Ecto neural progenitor cell (in vitro differentiated cells): ENCODE measurements at places on chromosomes 12 and 14.

DNA sequence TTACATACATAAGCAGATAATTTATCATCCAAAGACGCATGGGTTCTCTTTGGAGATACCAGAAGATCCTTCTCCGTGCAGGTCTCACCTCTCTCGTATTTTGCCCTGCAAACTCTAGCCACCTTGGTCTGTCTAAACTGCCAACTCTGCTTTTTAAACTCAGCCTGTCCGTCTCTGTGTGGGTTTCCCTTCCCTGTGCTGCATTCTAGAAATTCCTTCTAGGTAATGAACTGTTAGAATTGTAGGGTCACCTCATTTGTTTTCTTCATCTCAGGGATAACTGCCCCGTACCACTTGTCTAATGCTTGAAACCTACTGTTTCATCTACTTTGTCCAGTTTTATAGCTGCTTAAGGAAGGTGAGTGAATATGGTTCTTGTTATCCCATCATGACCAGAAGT is 45.4 kb upstream of the CCDC196 start:
- DNase-seq, result no peak

DNA sequence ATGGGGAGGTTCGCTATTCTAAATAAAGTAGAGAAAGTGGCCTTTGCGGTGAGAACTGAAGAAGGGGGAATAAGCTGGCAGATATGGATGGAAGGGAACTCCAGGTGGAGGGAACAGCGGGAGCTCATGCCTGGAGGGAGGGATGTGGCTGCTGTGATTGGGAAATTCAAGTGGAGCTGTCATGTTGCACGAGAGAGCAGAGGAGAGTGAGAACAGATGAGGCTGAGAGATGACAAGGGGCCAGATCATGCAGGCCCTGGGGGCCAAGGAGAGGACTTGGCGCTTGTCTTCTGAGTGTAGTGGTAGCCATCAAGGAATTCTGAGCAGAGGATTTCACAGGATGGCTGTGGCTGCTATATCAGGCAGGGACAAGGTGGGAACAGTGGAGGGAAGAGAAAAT is 35.0 kb downstream of the TGFB3 start:
- DNase-seq, result peak; percentile 39

DNA sequence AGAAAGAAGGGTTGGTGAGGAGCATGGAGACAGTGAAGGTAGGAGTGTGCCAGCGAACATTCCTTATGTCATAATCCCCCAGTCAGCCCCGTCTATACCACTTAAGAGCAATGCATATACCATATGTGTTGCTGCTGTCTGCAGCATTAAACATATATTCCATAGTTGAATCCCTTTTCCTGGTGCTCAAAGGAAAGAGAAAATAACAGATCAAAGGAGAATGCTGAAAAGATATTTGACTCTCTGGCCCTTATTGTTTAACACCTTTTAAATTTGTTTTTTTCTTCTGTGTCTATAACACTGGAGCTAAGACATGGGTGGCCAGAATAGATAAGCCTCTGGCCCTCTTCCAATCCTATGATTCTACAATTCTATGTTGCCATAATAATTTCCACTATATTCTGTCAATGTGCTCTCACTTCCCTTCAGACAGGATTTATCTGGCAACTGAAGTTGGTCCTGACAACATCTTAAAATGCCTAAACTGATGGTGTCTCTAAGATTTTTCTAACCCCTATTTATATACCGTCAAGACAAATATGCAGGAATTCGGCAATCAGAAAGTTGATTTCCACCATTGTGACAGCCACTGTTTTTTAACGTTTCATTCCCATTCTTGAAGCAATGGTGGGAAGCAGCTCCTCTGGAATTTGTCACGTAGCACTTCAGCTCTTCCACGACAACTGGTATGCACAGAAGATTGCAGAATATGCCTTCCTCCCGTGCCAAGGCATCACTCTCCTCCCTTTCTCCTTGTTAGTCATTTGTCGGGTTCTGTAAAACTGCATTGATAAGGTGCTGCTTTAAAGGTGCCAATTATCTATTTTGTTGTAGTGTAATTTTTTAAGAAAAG is 204.7 kb downstream of the BCAT1 start:
- DNase-seq, result no peak

- DNase-seq, result no peak
Observed at GRCh38 chr14:45185100-45185814, 49.5 kb downstream of the FANCM start.

GRCh38 chr14:50345846-50346422 is 33.8 kb downstream of the DMAC2L start:
- DNase-seq, result no peak

- no peak for DNase-seq
Observed at GRCh38 chr14:95496111-95496681, 20.3 kb downstream of the SYNE3 start.

DNA sequence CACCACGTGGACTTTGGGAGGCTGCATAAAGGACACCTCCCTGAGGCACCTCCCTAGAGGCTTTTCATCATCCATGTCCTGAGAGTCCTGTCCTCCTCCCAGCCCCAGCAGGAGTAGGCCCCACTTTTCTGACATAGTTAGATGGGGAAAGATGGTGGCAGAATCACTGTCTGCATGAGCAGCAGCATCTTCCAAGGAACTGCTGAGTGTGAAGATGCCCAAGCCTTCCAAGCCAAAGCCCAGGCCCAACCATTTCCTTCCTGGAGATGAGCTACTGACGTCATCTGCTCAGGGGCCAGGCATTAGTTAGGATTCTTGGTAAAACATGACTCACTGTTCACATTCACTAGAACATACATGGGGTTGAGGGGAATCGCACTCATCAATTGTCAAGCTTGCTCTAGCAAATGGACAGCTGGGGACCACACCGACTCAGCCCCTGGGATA is 37.3 kb downstream of the VDR start:
- no peak for DNase-seq

DNA sequence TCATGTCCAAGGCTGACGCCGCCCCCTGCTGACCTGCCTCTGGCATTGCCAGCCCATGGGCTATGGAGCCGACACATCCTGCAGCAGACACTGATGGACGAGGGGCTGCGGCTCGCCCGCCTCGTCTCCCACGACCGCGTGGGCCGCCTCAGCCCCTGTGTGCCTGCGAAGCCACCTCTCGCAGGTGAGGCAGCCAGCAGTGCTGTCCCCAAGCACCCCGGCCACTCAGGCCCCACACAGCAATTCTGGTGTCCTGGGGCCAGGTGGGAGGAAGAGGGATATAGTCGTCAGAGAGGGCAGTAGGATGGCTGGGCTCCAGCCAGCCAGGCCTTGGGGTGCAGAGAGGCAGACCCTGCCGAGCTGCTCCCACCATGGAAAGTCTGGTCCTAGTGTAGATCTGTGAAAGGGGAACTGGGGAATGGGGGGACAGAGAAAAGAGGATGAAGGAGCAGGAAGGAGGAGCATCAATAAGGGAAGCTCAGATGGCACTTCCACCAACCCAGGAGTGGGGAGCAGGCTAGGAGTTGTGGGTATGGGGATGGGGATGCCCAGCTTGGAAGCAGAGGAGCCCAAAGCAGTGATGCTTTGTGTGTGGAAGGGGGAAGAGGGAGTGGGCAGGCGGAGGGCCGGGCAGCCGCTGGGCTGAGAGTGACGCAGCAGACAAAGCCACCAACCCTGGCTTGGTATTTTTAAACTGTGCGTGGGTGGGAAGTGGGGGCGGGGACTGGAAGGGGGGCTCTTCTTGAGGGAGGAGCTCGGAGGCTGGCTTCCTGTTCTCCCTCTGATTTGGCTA is 4.7 kb downstream of the NAB2 start:
- peak; percentile 87 for DNase-seq

DNA sequence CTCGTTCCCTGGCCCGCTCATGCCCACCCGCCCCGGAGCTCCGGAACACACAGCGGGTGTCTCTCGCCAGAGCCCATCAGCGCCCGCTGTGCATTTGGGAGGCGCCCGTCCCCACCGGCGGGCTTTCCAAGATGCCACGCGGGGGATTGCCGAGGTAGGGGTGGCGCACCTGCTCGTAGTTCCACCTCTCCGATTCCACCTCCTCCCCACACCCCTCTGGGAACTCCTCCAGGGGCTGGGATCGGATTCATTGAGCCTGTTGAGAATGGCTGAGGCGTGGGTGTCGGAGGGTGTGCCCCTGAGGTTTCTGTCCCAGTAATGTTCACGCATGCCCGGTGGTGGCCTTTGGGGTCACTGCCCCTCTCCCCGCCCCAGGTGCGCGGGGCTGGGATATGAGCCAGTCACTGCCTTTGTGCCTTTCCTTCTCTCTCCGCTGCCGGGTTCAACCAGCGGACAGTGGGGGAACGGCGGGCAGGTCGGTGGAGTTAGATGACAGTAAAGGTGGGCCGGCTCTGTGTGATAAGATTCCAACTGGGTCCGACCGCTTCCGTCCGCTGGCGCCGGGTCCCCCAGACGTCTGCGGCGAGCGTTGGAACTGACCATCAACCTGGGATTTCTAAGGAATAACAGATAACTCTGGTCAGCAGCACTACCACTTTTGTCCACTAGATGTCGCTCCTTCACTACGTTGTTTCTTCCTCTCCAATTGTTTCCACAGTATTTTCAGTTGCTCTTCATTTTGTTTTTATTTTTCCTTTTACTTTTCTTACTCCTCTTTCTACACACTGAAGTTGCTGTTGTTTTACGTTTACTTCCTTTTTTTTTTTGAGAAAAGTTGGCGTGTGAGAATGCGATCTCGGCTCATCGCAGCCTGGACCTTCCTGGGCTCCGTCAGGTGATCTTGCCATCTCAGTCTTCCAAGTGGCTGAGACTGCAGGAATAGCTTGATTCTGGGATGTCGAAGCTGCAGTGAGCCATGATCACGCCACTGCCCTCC is 178.1 kb upstream of the ALG10B start:
- DNase-seq, result peak; percentile 65

- no peak for DNase-seq
Observed at GRCh38 chr12:89260841-89261637, 91.3 kb downstream of the DUSP6 start.

- no peak for DNase-seq
Observed at GRCh38 chr12:111687255-111687654, 1.4 kb downstream of the ACAD10 start.

- DNase-seq, result no peak
Observed at GRCh38 chr12:69570000-69570516, 15.2 kb upstream of the CCT2 start.

- no peak for DNase-seq
Observed at GRCh38 chr12:54725233-54725843, 77.2 kb upstream of the DCD start.

DNA sequence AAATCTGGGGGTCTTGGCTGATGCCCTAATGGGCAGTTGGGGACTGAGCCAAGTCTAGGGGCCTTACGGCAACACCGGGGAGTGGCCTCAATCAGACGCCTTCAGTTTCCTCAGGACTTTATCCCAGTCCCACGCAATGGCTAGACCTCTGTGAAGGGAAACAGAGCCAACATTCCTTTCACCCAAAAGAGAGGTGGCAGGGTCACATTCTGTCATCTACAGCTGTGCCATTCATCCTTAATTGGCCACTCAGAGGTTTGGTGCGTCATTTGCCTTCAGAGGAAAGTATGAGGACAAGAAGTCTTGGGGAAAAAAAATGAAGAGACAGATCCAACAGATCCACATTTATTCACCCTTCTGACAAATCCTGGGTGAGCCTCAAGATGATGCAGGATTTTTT is 166.9 kb upstream of the AVPR1A start:
- DNase-seq, result no peak

DNA sequence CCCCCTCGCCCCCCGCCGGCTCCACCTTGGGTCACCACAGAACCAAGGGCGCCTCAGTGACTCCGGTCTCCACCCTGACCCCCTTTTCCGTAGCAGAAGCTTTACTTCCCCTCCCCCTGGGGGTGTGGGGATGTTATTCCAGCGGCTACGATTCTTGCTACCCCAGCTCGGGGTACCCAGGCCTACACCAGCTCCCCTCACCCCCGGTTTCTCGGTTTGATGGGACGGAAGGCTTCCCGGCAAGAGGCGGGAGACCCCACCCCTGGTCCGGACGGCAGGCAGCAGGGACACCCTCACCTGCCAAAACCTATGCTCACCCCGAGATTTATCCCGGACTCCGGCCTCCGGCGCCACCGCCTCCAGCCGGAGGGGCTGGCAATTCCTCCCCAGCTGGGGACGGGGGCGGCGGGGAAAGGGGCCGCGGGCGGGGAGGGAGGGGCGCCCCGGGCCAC is 619 bp downstream of the RAB15 start:
- DNase-seq, result no peak

DNA sequence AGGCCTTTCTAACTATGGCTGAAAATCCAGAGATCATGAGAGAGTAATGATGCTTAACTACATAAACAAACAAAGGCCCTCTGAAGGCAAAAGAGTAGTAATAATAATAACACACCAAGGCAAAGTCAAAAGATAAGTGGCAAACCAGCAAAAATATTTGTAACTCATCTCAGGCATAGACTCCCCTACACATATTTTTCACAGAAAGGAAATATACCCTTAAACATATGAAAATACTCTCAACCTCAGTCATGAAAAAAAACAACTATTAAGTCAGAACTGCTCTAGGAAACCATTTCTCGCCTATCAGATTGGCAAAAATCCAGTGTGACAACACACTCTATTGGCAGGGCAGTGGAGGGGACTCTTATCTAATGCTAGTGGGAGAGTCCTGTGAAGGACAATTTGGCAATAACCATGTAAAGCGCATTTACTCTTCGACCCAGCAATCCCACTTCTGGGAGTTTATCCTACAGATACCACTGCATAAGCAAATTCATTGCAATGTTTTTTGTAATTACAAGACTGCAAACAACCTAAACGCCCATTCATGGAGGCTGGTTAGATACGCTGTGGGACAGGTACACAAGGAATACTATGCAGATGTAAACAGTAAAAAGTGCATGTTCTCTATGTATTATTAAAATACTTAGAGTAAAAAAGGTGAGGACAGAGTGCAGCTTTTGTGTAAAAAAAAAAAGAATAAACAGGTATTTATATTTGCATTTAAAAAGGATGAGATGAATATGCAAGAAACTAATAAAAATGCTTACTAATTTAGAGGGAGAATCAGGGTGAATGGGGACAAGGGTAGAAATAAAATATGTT is 26.0 kb upstream of the IL22 start:
- no peak for DNase-seq

- no peak for DNase-seq
Observed at GRCh38 chr14:103544388-103545218, 15.6 kb downstream of the TRMT61A start.

DNA sequence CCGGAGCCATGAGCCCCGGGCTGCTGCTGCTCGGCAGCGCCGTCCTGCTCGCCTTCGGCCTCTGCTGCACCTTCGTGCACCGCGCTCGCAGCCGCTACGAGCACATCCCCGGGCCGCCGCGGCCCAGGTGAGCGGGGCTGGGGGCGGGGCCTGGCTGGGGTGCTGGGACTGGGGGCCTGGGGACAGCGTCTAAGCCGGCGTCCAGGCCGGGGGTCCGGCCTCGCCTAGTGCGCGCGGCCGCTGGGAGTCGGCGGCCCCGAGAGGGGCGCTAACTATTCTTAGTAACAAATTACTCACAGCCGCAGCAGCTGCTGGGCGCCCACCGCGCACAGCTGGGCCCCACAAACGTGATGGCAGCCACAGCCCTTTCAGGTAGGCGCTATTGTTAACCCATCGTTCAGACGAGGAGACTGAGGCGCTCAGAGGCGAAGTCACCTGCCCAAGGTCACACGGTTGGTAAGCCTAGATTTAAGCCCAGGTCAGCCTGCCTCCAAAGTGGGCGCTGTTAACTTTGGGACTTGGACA is 374 bp downstream of the CYP46A1 start:
- no peak for DNase-seq

- no peak for DNase-seq
Observed at GRCh38 chr12:66453844-66454243, 151.6 kb downstream of the HELB start.

- DNase-seq, result no peak
Observed at GRCh38 chr12:47736877-47737676, 11.8 kb upstream of the ENDOU start.
